Fibroblast of skin of right biceps (primary cell): ENCODE measurements at places on chromosomes 11 and 22.

DNA sequence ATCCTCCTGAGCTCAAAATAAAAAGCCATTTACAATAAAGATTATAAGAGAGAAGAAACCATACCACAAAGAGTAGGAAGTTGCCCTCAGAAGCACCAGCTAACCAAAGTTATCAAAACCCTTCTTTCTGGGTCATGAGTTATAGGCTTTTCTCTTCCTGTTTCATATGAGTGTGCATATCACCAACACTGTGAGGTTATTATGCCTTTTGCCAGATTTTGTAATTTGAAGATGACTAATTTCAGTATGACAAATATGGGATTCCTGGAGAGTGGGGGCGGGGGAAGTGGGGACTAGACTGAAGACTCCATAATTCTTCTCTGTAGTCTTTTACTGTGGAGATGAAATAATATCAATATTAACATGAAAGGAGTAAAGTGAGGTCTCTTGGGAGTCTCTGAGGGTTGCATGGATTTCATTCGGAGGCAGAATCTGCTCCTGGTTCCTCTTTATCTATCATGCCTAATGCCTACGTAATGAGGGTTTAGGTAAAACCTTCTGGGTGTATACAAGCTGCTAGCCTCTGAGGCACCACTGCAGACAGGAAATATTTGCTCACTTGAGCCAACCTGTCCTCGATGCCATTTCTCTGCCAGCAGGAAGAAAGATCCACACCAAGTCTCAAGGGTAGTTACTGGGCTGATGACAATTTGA lies 2.1 kb downstream of the LPXN start:
- peak; percentile 88 for DNase-seq

GRCh38 chr11:32396331-32396730 lies 39.0 kb downstream of the WT1 start:
- DNase-seq: no peak

GRCh38 chr11:134254433-134255183 lies 1.2 kb downstream of the ACAD8 start:
- no peak for DNase-seq

DNA sequence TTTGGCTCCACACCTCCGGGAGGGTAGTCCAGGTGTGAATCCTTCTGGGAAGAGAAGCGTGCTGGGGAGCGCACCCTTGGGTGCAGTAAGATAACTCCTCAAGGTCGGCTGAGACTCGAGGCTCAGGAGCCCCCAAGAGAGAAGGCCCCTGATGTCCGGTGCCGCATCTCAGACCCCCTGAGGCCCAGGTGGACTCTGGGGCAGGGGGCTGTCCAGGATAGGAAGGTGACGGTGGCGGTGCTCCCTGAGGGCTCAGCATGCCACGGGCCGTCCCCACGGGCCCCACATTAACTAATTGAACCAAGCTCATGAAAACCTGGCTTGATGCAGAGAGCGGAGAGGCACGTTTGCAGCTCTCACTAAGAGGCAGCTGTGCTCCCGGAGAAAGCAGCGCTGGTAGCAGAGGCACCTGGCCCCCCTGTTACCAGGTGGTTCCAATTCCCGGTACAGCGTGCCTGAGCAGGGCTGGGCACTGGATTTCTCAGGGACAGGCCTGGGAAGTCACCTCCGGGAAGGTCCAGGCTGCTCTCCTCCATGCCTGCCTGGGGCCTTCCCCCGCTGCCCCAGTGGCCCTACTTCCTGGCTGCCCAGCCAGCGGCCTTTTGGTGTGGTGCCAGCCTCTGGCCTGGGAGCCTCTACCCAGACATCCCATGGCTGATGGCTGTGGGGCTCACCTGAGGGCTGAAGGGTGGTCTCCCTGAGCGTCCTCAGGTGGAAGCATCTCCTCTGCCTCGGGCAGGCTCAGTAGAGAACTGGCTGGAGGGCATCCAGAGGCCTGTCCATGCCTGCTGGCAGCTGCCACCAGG lies 1.1 kb downstream of the KCNQ1 start:
- no peak for DNase-seq

- peak; percentile 37 for DNase-seq
Measured at GRCh38 chr11:22879630-22880029, 19.4 kb upstream of the CCDC179 start.

DNA sequence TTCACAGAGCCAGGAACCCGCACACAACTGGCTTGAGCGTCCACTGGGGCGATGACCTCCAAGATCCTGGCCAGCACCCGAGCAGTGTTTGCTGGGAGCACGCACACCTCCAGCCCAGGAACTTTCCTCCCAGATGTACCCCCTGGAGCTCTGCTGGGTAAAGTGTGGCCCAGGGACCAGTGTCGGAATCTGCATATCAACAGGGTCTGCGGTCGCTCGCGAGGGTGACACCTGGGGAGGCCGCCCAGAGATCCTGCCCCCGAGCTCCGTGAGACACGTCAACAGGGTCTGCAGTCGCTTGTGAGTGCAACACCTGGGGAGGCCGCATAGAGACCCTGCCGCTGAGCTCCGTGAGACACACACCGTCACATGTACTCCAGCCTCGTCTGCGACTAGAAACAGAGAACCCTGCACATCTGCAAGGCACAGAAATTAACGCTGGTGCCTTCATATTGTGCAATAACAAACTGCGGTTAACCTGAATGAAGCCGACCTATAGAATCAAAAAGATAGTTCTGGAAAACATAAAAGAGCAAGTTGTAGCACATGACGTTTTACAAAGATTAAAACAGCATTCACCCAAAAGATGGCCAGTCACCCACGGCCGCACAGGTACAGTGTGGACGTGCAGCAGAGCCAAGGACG lies 172.4 kb downstream of the BRD1 start:
- no peak for DNase-seq

DNA sequence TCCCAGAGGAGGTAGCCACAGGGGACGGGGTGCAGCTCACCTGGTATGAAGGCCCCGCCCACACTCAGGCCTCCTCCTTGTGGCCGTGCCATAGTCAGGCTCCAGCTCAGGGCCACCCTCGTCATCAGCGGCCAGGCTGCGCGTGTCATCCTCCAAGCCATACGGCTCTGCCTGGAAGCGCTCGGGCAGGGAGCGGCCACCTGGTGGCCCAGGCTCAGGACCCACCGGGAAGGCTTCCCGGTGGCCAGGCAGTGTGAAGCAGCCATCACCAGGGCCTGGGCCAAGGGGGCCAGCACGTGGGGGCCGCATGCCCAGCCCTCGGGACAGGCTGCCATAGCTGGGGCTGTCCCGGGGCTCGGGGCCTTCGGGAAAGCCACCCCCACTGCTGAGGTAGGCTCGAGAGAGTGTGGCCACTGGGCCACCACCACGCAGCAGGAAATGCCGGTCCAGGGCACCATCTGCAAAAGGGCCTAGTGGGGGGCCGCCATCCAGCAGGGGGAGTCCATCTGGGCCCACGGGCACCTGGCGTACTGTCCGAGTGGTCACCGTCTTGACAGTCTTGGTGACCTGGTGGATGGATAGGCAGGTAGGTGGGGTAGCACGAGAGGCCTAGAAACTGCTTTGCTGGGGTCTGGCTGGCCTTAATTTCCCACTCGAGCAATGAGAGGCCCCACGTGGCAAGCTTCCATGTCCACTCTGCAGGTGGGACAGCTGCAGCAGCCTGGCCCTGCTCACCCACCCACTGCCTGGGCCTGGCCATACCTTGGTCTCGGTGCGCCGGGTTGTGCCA lies 35.3 kb downstream of the ARVCF start:
- no peak for DNase-seq

DNA sequence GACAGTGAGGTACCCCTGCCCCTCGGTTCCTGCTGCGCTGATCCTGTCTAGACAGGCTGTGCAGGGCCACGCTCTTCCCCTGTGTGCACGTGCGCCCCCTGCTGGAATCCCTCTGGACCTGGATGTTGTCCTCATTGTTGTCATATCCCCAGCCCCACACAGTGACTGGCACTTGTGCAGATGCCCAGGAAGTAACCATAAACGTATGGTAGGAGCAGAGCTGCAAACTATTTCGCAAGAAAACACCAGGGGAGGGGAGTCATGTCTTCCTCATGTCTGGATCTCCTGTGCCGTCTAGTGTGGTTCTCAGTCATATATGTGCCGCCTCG lies 114.7 kb downstream of the CRYBB2 start:
- peak; percentile 8 for DNase-seq

- DNase-seq: peak; percentile 9
Measured at GRCh38 chr11:105224482-105225253, 85.1 kb upstream of the CARD18 start.

GRCh38 chr11:16759857-16760508 lies 21.5 kb downstream of the C11orf58 start:
- peak; percentile 52 for DNase-seq

DNA sequence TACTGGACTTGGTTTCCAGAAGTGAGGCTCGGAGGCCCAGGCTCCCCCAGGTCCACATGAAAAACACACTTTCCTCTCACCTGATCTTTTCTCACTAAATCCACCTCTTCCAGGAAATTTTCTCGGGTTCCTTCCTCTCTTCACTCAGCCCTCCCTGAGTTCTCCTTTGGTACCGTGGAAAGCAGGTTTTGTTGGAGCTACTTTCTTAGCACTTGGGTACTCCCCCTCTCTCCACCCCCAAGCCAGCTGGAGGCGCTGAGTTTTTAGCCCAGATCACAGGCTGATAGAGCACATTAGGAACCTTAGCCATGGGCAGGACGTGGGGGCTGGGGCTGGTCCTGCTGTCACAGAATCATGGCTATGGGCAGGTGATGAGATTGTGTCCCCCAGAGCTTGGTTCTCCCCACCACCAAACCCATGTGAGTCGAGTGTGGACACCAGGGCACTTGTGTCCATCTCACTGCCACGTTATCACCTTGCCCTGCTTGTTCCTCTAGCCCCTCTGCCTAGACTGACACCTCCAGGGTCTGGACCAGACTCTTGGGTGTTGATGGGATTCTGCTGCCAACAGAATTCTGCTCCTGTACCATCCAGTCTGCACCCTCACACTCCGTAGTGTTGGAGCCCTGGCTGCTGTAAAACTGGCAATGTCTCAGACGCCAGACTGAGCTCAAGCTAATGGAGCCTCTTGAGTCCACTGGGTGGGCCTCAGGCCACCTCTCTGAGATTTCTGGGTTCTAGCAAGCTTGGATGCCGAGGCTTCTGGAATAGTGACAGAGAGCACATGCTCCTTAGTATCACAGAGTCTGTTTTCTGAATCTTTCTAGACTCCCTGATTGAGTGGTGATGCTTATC lies 74.9 kb upstream of the NARS2 start:
- no peak for DNase-seq
